Caco-2 (cell line): ENCODE measurements at places on chromosomes 11 and 22. TPM values are rescaled to one million over a fixed set of nuclear protein-coding genes. Genes with fewer than 3 reads are reported as not detected.

The IL10RA gene
- 0.65 and 1.6 TPM in 2 replicates for total RNA-seq

The TTC36 gene
- 1.2 and 3.3 TPM in 2 replicates for total RNA-seq

The FAM180B gene
- total RNA-seq, result not detected in 2 replicates

The SLC22A6 gene
- total RNA-seq, result not detected in 2 replicates

The CHRDL2 gene
- total RNA-seq, result 2.5 and 3.4 TPM in 2 replicates
